ENCODE measurements at places on chromosomes 13 and 19.

DNA sequence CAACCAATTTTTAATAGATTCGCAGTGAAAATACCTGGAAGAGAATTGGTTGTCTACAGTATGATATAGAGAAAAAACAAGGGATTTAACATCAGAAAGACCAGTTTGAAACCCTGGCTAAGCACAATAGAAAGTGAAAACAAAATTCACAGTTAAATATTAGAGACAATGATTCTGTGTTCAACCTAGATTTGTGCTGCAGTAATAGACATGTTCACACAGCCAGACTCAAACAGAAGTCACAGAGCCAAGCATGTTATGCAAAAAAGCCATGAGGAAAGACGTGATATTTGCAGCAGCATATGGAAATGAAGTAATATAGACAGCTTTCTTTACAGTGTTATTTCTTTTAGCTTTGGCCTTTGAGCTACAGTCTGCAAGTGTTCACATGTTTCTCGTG, 48.1 kb downstream of the SCEL start:
- no peak for DNase-seq

GRCh38 chr19:38070573-38070972, 153.4 kb downstream of the DPF1 start:
- DNase-seq: no peak

DNA sequence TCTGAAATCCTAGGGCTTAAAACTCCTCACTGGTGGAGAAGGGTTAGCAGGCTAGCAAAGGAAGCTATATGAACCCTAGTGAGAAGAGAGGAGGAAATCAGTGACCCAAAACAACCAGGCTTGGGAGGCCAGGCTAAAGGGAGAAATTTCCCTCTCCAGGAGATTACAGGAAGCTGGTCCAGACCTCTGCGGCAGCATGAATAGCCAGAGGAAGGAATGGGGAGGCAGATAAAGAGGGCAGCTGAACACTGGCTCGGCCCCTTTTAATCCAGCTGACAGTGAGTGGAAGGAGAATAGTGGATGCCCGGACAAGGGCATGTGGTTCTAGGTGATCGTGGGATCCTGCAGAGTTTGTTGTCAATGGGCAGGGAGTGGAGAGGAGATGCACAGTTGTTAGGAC, 130.6 kb downstream of the COG6 start:
- no peak for DNase-seq

GRCh38 chr19:55206664-55207500, 2.4 kb downstream of the PTPRH start:
- DNase-seq: peak; percentile 37

DNA sequence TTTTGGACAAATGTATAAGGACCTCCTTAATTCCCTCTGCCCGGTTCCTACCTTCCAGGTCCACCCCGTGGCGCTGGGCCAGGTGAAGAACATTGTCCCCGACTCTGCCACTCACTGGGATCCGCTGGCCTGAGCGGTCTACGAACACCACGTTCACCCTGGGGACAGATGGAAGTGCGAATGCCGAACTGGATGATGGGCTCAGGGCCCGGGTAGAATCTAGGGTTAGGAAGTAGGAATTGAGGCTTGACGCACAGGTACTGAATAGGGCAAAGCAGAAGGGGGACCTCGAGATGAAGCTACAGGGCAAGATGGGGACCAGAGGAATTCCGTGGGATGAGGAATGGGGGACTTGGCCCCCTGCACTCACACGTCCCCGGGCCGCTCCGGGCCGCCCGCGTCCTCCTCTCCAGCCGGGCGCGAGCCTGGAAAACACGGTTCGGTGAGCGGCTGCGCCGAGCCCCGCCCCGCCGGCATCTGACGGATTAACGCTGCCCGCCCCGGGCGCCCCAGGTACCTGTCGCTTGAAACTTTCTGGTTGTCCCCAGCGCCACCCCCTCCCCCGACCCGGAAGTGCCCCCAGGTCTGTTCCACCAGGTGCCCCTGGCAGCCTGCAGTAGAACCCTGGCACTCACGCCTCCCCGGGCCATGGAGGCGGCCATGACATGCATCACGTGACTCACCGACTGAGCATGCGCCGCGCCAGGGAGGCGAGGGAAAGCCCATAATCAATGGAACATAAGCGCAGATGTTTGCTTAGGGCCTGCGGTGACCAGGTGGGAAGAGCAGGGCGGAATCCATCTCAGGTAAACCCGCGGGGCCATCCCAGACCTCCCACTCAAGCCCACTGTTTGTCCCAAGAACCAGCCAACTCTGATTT, at the start of gene FDX2:
Gene FDX2 (minus strand): TSS at position 681 of the 880 bp plus-strand sequence. CDS start 19 bp downstream, at position 662.
- DNase-seq: peak; percentile 92

- no peak for DNase-seq
Measured at GRCh38 chr13:75787249-75787928, 151.3 kb downstream of the LMO7 start.

- DNase-seq: no peak
Measured at GRCh38 chr19:47703301-47703700, 9.9 kb upstream of the EHD2 start.

DNA sequence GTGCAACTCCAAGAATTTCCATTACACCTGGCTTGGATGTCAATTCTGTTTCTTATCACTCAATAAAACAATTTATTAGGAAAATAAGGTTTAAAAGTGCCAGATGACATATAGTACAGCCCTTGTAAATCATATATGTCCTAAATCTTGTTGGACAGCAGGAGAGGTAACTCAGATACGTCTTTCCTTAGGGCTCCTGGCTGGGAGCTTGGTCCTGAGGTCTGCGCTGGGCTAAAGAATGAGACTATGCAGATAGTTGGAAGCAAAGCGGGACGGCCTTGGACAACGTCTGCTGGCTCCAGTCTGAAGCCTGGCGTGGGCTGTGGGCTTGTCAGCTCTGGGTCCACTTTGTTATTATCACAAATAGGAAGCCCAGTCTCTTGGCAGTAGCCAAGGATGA, 377.0 kb downstream of the DLEU7 start:
- no peak for DNase-seq

DNA sequence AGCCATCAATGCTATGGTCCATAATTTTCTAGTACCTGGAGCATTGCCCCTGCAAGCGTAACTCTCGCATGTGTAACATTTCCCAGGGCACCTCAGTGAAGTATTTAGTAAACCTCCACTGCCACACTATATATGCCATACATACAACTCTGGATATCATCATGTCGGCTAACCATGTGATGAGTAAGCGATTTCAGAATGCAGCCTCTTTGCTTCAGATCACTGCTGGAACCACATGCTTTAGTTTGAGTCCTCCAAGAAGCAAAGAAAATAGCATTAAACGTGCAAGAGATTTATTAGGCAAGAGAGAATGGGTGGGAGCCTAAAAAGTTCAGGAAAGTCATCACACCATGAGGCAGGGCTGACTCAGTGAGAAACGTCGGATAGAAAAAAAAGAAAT, 635.6 kb upstream of the SLITRK5 start:
- no peak for DNase-seq

- no peak for DNase-seq
Measured at GRCh38 chr13:112112534-112113276, 45.8 kb downstream of the SOX1 start.

- DNase-seq: peak; percentile 69
Measured at GRCh38 chr19:1066748-1067340, at the start of gene ARHGAP45. ARHGAP45 (plus strand) TSS chr19:1067167; CDS start chr19:1067406, 239 bp downstream.

DNA sequence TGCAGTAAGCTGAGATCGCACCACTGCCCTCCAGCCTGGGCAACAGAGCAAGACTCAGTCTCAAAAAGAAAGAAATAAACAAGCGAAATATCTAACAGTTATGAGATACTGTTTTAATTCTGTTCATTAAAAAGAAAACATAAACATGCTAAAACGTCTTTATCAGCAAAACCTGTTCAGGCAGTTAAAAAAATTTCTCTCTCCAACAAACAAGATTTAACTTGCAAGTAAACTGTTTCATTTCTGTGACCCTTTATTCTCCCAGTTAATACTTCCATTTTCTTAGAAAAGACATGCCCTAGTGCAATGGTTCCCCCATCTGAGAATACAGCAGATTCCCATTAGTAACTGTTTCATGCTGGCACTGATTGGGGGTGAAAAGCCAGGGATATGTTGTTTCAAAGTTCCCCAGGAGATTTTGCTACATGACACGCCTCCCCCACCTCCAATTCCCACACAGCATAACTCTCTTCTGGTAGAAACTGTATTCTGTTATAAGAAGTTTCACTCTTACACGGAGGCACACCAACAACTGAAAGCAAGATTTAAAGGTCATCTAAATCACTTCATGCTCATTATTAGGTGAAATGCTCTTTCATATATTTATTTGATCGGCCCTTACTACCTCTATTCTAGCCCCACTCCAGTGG, 24.4 kb downstream of the ELF1 start:
- DNase-seq: no peak

GRCh38 chr13:37144661-37145060, 39.2 kb upstream of the CSNK1A1L start:
- no peak for DNase-seq

GRCh38 chr19:11131471-11131870, 24.1 kb downstream of the SPC24 start:
- DNase-seq: no peak

- DNase-seq: no peak
Measured at GRCh38 chr19:15811476-15811875, 4.0 kb downstream of the OR10H1 start.

- DNase-seq: no peak
Measured at GRCh38 chr13:34640179-34640992, 301.7 kb upstream of the NBEA start.

- DNase-seq: no peak
Measured at GRCh38 chr19:15863272-15863671, 34.6 kb downstream of the CYP4F2 start.

DNA sequence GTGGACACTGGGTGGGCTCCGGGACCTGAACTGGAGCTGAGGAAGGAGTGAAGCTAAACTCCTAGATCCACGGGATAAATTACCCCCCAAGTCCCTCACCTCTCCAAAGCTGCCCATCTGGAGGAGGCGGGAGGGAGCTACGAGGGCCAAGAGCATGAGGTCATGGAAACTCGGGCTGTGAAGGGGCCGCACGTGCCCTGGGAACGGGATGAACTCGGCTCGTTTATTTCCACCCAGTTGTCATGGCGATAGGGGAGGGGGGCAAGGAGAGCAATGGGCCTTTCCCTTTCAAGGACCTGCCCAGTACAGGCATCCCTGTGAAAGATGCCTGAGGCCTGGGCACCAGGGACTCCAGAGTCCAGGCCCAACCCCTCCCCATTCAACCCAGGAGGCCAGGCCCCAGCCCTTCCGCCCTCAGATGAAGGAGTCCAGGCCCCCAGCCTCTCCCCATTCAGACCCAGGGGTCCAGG, 3.8 kb downstream of the PPP1R12C start:
- no peak for DNase-seq

DNA sequence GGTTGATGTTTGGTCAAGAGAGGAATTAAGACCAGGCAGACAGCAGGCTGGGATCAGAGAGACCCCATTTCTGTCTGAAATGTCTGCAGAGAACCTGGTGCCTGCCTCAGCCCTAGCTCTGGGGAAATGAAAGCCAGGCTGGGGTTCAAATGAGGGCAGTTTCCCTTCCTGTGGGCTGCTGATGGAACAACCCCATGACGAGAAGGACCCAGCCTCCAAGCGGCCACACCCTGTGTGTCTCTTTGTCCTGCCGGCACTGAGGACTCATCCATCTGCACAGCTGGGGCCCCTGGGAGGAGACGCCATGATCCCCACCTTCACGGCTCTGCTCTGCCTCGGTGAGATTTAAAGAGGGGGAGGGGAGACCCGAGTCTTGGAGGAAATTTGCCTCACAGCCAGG, at the start of gene LILRB4:
Gene LILRB4 (plus strand): TSS at position 256 of the 400 bp plus-strand sequence. CDS start 49 bp downstream, at position 305.
- DNase-seq: no peak

- no peak for DNase-seq
Measured at GRCh38 chr13:51781246-51782022, 22.5 kb downstream of the DHRS12 start.

GRCh38 chr13:98476106-98476505, 100.8 kb downstream of the STK24 start:
- DNase-seq: peak; percentile 56

DNA sequence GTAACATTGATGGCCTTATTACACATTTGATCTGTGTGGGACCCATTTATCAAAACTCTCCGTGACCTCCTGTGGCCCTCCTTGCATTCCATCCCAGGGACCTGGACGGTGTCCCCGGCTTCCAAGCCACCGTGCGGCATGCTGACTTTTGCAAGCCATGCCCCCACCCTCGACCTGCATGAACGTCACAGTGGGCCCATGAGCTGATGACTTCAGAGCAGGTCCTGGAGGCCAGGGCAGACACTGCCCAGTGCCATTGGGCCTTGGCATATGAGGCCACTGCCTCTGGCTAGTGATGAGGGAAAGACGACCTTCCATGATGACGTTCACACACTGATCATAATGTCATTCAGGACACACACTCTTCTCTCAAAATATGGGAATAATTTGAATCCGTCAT, 62.8 kb downstream of the RAB20 start:
- DNase-seq: no peak

DNA sequence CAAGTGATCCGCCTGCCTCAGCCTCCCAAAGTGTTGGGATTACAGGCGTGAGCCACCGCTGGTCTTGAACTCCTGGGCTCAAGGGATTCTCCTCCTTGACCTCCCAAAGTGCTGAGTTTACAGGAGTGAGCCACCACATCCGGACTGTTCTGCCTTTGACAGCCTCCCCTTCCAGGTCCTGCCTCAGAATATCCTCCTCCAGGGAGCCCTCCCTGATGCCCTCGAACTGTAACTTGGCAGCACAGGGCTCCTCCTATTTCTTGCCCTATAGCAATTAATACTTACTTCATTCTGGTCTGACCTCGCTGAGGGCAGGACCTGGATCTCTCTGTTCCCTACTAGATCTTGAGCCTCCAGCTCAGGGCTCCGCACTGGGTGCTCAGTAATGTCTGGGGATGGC, 5.9 kb downstream of the CPT1C start:
- DNase-seq: no peak

DNA sequence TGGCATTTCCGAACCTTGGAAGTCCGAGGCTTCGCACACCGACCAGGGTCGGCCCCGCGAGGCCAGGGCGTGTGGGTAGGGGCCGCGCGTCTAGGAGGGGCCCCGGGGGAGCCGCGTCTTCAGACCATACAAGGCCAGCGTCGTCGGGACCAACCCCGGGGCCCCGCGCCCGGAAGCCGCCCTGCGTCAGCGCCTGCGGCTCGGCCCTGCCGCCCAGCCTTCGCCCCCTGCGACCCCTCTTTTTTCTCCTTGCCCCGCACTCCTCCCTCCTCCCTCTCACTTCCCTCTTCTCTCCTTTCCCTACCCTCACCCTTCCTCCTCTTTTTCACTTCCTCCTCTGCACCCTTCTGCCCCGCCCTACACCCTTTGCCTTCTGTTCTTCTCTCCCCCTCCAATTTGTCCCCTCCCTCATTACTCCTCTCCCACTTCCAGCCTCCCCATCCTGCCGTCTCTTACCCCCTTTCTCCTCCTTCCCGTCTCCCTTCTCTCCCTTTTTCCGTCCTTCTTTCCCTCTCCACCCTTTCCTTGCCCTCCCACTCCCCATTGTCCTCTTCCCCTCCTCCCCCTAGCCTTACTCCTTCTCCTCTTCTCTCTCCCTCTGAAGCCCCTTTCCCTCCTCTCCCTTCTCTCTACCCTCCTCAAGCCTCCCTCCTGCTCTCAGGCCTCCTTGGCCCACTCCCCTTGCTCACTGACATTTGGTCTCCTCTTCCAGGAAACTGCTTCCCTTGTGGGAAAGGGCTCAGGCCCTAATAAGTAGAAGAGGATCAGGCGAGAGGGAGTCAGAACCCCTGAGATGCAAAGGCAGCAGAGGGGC, 2.2 kb upstream of the PLEKHG2 start:
- no peak for DNase-seq
